Activated T-helper 1 cell treated with anti-CD3 and anti-CD28 coated beads, Interleukin-2, amount 50 U/mL, for 16 hours (primary cell): ENCODE measurements at places on chromosomes 5 and 9.

DNA sequence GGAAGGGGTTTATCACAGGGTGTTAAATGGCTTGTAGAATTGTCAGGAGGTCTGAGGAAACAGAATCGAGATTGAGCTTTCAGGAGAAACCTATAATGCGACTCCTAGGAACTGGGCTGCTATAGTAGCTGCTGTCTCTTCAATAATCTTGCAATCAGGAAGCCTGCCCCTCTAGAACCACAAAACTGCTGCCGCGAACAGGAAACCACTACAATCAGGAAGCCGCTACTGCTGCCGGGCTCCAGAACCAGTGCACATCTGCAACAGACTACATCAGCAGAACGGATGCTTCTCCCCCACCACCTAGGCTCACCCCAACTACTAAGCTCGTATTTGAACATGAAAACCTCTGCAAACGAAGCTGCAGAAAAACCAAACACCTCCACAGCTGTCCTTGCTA lies 31.6 kb downstream of the TNFSF8 start:
- peak; percentile 55 for DNase-seq

DNA sequence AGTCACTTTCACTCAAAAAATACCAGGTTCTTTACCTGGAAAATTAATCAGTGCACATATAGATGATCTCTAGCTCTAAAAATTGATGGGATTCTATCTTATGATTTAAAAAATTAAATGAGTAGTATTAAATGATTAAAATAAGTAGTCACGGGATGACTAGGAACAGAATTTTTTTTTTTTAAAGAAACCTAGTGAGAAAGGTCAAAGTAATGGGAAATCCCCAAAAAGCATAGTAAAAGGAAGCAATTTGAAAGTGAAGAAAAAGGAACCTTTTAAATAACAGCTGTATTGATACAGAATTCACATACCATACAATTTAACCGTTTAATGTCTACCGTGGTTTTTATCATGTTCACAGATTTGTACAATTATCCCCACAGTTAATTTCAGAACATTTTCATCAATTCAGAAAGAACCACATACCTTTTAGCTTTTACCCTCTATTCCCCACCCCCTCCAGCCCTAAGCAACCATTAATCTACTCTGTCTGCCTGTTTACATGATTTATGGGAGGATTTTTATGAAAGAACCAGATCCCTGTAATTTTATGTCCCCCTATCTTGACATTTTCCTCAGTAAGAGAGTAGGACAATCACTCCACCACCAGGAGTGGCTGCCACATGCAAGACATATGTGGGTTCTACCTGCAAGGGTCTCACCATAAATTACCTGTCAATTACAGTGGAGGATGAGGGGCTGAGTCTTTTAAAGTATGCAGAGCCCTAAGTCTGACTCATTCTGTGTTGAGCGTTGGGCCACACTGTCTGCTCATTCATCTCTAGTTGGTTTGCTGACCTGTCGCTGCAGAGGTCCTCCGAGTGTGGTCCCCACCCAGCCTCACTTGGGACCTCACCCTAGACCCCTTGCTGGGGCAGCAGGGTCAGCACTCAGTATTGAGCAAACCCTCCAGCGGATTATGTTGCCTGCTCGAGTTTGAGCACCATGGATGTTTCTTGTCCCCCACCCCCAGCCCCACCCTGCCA lies 16.0 kb downstream of the ANKRD33B start:
- DNase-seq: no peak

DNA sequence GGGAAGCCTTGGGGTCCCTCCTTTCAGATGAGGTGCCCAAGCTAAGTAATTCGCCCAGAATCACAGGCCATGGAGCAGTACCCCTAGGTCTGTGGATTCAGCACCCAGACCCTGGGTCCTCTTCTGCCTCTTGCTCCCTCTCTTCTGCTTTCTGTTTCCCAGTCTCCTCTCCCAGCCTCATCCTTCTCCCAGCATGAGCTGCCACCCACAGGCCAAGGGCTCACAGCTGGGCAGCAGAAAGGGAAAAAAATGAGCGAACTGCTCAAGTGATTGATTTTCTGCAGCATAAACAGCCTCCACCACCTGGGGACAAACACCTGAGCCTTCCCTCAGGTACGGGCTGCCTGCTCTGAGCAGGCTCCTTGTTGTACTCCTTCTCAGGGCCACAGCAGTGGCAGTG lies 113.9 kb upstream of the SAP30L start:
- DNase-seq: no peak

DNA sequence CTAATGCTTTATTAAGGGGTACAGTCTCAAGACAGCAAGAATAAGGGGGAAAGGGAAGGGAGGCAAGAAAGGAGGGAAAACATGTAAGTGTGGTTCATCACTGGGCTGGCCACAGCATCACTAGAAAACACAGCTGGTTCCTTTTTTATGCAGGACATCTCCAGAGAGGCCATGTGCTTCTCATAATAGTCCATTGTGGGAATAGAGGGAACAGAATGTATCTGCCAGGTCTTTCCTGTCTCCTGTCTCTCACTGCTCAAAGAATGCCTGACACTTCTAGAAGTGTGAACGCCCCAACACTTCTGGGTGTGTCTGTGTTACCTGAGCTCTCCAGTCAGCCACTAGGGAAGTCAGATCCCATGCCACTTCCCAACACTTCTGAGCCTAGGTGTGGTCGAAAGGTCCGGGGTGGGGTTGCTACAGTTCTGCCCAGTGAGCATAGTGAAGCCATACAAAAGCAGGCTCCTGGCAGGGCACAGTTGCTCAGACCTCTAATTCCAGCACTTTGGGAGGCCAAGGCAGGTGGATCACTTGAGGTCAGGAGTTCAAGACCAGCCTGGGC lies 255.6 kb upstream of the SLC30A5 start:
- DNase-seq: no peak

- DNase-seq: no peak
Observed at GRCh38 chr9:110918316-110919049, 119.8 kb downstream of the LPAR1 start.

DNA sequence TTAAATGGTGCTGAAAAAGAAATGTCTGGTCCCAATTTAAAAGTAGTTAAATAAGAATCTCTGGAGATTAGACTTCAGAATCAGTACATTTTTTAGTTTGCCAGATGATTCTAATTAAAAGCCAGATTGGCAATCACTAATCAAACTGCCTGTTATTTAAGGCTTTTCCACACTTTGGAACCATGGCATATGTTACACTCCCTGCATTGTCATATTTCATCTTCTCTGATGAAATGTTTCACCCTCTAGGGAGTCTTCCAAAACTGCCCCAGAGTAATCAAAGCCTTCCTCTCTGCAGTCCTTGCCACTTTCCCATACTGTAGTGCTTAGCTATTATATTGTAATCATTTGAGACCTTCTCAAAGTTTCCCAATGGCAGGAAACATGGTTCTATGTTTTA lies 17.5 kb upstream of the OR13C9 start:
- DNase-seq: no peak

- DNase-seq: no peak
Observed at GRCh38 chr5:147822686-147823491, 8.6 kb downstream of the SPINK1 start.

- no peak for DNase-seq
Observed at GRCh38 chr5:116769470-116769869, 194.8 kb upstream of the SEMA6A start.
